RWPE1 (cell line): ENCODE measurements at places on chromosomes 5 and 9.

- DNase-seq: no peak
Measured at GRCh38 chr5:110324876-110325275, 401.6 kb downstream of the TMEM232 start.

GRCh38 chr9:127522727-127523126 lies 71.4 kb downstream of the LRSAM1 start:
- peak; percentile 95 for DNase-seq

GRCh38 chr5:102451082-102451481 lies 47.7 kb downstream of the SLCO6A1 start:
- no peak for DNase-seq

GRCh38 chr9:134443174-134444037 lies 117.2 kb downstream of the RXRA start:
- DNase-seq: peak; percentile 99

GRCh38 chr5:98775246-98776065 lies 2.0 kb downstream of the RGMB start:
- DNase-seq: no peak

DNA sequence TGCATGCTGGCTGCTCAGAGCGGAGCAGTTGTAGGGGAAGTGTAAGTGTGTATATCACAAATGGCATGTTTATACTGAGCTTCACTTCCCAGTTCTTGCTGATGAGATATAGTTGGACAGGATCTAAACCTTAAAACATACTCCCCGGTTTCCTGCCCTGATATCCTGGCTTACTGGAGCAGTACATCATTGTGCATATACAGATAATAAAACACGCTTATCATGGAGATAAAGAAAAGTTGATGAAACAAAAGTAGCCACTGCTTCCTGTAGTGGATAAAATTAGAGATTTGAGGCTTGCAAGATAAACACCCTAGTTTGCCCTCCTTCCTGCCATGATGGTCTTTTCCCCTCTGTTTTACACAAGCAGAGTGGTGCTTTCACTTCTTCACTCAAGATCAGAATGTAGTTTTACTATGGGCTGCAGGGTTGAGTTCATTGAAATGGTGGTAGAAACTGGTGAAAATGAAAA lies 15.0 kb downstream of the NPR3 start:
- no peak for DNase-seq

- no peak for DNase-seq
Measured at GRCh38 chr5:81226949-81227348, 6.2 kb upstream of the CKMT2 start.

- DNase-seq: no peak
Measured at GRCh38 chr5:141788296-141788970, 89.8 kb downstream of the PCDH1 start.

GRCh38 chr9:73157811-73158210 lies 6.1 kb downstream of the ANXA1 start:
- no peak for DNase-seq

GRCh38 chr5:143124593-143124992 lies 278.9 kb downstream of the NR3C1 start:
- no peak for DNase-seq

- no peak for DNase-seq
Measured at GRCh38 chr9:106745876-106746275, 117.1 kb upstream of the ZNF462 start.

DNA sequence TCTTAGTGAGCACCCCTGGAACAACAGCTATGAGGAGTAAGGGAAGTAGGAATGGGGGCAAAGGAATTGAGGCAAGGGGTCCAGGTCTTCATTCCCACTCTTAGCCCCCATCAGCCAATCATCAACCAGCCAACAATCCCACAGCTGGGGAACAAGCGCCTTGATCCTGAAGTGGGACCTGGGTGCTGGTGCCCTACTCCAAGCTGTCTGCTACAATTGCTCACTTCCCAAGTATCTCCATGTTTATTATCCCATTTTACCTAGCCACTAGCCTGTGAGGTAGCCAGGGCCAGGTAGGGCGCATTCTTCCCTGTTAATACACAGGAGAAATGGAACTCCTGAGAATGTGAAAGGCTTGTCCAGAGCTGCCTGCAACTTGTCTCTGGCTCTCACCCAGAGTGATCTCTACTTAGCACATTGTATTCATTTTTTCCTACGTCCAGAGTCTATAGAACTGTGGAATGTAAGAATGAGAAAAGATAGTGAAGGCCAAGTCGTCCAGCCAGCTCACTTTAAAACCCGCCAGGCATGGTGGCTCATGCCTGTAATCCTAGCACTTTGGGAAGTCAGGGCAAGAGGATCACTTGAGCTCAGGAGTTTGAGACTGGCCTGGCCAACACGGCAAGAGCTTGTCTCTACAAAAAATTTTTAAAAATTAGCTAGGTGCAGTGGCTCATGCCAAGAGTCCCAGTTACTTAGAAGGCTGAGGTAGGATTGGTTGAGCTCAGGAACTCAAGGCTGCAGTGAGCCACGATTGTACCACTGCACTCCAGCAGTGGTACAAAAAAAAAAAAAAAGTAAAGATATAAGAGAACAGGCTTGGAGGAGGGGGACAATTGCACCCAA lies 6.2 kb upstream of the DNAJC18 start:
- peak; percentile 83 for DNase-seq

DNA sequence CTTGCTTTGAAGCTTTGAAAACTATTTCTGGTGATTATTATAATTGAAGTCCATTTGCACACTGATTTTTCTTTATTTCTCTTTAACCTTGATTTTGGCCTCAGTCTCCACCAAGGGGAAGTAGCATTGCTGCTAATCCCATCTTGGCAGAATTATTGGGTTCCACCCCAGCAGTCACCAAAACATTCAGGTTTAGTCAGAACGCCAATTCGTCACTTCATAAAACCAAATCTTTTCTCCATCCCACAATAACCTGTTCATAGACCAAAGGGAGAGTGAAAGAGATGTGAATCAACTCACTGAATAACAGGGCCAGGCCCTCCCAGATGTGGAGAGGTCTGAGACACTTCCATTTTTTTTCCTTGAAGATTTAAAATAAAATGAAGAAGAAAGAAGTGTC lies 95.1 kb upstream of the VCAN start:
- no peak for DNase-seq

GRCh38 chr9:89953824-89954615 lies 349.2 kb downstream of the GADD45G start:
- no peak for DNase-seq

- DNase-seq: no peak
Measured at GRCh38 chr5:56167519-56167918, 65.6 kb downstream of the ANKRD55 start.
